Nucleus accumbens (tissue), 56 donors: ENCODE measurements at places on chromosomes 11 and 22.
A peak's percentile ranks its signal among the peaks of the same experiment; 100 is the strongest.

GRCh38 chr22:47379037-47379436, 616.6 kb downstream of the TBC1D22A start:
- no peak for DNase-seq

- no peak for DNase-seq
These were observed 211.3 kb upstream of the RAG2 start for GRCh38 chr11:36809303-36809702.

DNA sequence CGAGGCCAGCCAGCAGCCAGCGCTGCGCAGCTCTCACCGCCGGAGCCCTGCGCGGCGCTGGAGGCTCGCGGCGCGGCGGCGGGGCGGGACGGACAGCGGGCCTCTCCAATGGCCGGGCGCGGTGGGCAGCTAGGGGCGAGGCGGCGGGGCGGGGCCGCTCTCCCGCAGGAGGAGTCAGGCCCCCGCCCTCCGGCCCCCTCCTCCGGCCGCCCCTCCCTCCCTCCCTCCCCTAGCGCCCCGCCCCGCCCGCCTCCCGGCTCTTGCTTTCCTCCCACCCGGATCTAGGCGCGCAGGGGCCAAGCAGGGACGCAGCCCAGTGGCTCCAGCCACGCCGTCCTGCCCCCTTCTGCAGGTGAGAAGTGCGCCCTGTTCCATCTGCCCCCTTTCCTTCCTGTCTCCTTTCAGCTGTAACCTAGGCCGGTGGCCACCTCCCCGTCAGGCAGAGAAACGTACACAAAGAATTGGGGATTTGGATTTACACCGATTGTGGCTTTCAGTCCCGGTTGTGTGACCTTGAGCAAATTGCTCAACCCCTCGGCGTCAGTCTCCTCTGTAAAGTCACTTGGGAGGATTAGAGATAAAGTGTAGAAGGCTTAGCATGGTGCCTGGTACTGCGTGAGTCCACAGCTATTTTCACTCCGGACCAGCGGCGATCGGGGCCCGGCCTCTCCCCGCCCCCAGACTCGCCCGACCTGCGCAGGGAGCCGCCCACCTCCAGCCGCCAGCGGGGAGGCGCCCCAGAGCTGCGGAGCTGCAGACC, at the start of gene FZD4:
FZD4 (minus strand) TSS at position 35 of the 760 bp plus-strand sequence. CDS start 310 bp downstream, outside the sequence.
- DNase-seq: peak; percentile 46

- DNase-seq: no peak
These were observed 43.3 kb downstream of the USP35 start for GRCh38 chr11:78231962-78232501.

- DNase-seq: no peak
These were observed 381.8 kb downstream of the BUD13 start for GRCh38 chr11:116390963-116391362.

DNA sequence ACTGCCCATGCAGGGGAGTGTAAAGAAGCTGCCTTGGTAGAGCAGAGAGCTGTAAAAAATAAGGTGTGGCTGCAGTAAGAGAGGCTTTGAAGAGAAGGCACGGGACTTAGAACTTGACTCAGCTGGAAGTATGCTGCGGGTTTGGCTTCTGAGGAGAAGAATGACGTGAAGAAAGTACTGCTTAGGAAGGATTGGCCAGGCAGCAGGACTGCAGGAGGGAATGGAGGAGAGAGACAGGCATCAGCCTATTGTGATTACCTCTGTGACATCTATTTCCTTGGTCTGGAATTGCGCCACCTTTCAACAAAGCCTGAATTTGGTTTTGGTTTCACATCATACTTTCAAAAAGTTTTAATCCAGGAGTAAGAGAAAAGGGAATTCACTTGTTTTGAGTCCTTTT, 22.5 kb downstream of the PRRG4 start:
- no peak for DNase-seq

DNA sequence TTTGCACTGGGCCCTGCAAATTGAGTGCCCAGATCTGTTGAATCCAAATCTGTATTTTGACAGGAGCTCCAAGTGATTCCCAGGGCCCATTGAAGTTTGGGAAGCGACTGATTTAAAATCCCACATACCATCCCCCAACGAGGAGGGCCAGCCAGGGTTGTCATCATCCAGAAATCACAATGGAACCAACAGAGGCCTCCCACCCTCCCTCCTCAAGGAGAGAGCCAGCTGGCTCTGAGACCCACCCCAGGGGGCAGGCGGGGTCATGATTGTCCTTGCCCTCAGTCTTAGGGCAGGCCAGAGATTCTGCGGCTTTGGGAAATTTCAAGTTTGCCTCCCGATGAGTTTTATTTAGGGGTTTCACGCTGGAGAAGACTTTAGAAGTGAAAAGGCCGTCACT, 358.2 kb downstream of the MN1 start:
- DNase-seq: no peak

DNA sequence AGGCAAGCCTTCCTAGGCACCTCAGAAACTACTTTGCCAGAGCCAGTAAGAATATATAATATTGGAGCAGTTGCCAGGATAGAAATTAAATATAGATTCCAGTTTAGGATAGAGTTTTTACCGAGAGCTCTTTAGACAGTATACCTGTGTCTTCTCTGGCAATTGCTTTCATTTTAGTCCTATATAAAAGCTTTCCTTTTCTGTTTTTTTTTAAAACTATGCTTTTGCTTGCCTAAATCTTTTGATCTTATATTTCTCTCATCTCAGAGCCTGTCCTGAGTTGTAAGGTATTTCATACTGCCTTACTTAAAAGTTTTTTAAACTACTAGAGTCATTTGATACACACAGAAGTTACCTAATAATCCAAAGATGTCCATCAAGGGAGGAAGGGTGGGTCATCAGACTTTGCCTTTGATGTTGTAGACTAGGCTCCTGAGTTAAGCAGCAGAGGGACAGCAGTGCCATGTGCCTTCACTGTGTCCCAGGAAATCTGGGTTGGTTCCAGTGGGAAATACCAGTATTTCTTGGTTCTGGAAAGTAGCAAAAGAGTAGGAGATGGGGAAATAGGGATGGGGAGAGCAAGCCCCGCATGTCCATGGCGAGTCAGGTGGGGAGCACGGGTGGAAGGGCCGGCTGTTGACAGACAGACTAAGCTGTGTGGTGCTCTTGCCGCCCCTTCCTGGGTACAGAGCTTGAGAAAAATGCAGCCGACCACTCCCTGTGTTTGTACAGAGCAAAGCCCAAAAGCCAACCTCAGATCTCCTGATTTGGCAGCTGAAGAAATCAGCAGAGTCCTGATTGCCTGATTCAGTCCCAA, 11.2 kb downstream of the MCAM start:
- DNase-seq: no peak

DNA sequence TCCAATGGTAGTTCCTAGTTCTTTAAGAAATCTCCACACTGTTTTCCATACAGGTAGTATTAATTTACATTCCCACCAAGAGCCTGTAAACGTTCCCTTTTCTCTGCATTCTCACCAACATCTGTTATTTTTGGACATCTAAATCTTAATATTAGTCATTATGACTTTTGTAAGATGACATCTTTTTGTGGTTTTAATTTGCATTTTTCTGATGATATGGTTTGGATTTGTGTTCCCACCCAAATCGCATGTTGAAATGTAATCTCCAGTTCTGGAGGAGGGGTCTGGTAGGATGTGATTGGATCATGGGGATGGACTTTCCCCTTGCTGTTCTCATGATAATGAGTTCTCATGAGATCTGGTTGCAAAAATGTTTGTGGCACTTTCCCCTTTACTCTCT, 89.0 kb downstream of the MUC15 start:
- no peak for DNase-seq

DNA sequence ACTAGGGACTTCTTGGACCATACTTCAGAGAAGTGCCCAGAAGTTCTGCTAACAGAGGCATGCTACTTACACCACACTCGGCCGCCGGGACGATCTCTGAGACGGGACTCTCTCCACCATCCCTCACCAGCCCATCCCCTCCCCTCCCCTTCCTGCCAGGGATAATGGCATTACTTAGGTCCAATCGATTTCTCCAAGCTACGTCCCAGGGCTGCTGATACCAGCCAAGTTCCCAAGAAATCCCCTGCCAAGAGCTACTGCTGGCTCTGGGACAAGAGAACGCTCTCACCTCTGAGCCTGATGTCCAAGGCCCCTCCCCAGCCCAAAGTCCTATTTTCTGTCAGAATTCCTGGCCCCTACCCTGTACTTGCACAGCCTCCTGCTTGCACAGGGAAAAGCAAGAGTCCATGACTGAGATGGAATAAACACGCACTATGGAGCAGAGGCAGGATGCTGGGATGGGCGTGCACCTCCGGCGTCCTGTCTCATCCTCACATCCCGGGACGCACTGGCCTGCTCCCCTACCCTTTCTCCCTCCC, 42.7 kb downstream of the GDPD5 start:
- DNase-seq: no peak

DNA sequence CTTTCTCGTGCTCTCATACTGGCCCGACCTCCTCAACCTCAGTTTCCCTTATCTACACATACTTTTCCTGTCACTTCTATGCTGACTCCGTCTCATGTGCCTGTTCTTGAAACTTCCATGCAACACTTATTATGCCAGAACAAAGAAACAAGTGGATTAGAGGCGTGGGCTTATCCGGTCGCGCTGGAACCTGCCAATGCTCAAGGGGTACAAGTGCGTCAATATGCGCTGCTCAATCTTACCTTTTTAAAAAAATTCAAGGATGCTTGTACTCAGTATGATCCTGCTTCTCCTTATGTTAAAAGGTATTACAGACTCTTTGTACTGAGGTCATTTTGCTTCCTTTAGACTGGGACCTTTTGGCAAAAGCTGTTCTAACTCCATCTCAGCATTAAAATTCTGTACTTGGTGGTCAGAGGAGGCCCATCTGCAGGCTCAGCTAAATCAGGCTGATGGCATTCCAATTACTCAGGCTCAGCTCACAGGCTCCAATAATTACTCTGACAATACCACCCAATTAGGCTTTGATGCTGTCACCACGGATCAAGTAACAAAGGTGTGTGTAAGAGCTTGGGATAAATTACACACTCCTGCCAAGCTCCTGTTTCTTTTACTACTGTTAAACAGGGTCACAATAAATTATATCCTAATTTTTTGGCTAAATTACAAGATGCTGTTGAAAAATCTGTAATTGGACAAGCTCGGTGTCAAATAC, 26.3 kb upstream of the ALDH3B2 start:
- no peak for DNase-seq

DNA sequence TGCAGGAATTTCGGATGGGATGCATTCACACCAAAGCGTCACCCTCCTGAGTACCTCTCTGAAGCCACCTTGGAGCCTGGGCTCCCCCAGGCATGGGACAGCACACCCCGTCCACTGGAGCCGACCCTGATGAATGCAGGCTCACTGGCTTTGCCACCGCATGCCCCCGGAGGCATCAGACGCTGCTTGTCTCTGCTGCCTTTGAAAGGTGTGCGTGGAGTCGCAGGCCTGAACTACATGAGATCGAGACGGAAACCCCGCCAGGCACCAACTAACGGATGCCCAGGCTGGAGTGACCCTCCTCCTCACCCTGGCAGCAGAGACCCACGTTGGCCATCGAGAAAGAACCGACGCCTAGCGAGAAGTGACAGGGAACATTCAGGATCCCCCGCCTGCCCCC, 22.5 kb downstream of the KRTAP5-5 start:
- DNase-seq: no peak

GRCh38 chr11:124739479-124740276, at the start of gene NRGN:
NRGN (plus strand) TSS chr11:124739942; CDS start chr11:124740085, 143 bp downstream.
- peak; percentile 22 for DNase-seq

DNA sequence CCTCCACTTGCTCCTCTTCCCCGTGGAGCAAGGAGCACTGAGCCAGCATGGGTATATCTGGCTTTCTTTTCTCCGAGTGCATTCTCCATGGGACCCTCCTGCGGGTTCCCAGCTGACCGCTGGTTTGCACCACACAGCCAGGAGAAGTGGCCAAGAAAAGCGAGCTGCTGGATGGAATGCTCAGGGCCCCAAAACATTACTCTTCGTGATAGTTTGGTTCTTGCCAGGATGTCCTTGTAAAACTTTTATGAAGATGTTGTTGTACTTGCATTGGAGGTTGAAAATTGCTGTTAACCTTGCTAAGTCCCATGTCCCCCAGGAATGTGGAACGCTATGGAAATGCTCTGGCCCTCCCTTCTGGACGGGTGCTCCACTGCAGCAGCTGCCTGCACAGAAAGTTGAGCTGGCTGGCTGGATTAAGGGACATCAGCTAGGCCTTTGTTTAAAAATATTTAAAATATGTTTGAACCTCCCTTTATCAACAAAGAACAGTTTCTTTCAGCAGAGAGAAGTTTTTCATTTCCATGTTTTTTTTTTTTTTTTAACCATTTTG, 68.7 kb downstream of the ZNRF3 start:
- no peak for DNase-seq

- DNase-seq: no peak
These were observed 152.9 kb downstream of the CACNA1I start for GRCh38 chr22:39723463-39723862.

- DNase-seq: no peak
These were observed 9.1 kb upstream of the CCDC88B start for GRCh38 chr11:64330888-64331287.
